Fibroblast of the aortic adventitia (primary cell): ENCODE measurements at places on chromosomes 5 and 9.

GRCh38 chr5:107474716-107475489, 195.8 kb downstream of the EFNA5 start:
- DNase-seq, result no peak

GRCh38 chr9:76394960-76395252, 680 bp upstream of the RFK start:
- DNase-seq, result peak; percentile 42

DNA sequence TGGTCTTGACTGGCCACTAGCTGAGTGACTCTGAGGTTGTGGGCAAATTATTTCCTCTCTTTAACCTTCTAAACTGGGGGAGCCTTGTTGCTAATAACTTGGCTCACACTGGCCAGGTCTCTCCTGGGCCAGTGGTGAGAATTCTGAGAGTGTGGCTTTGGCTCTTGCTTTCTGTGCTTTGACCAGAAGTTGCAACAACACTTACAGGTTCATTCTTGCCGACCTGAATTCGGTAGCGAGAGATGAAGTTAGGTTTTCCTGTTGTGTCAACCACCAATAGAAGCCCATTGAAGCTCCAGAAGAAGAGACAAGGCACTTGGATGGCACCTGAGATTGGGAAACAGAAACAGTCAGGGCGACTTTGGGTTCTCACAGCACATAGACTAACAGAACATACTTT, 19.8 kb downstream of the FAXDC2 start:
- no peak for DNase-seq

GRCh38 chr9:134442486-134443173, 116.4 kb downstream of the RXRA start:
- DNase-seq, result peak; percentile 41

- no peak for DNase-seq
Measured at GRCh38 chr5:142837081-142837725, 67.0 kb downstream of the ARHGAP26 start.

- peak; percentile 65 for DNase-seq
Measured at GRCh38 chr9:121568343-121569265, 69.0 kb upstream of the GGTA1 start.

- peak; percentile 70 for DNase-seq
Measured at GRCh38 chr9:98009936-98010335, 26.8 kb downstream of the ANP32B start.

DNA sequence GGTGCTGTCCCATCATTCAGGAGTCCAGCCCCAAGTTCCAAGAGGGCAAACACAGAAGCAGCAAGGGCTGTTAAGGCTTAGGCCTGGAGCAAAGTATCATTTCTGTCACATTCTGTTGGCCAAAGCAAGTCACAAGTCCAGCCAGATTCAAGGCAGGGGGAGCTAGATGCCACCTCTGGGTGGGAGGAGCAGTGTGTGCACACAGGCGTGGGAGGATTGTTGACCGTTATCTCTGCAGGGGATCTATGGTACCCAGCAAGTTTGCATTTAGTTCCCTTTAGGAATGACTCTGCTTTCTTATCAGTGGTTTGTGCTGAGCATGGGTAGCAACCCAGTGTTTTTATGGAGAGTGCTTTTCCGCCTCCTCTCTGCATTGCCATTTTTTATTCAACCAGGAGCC, 278.9 kb downstream of the NR3C1 start:
- DNase-seq, result no peak

GRCh38 chr9:94164806-94165549, 80.7 kb downstream of the PTPDC1 start:
- DNase-seq, result no peak
